ENCODE measurements at places on chromosomes 12 and 14. TPM values are rescaled to one million over a fixed set of nuclear protein-coding genes. Genes with fewer than 3 reads are reported as not detected.
A peak's percentile ranks its signal among the peaks of the same experiment; 100 is the strongest.

Gene PPM1A
- polyA plus RNA-seq: 37.8 TPM

Gene MYH6
- polyA plus RNA-seq: 11,120 TPM

Gene MFAP5
- polyA plus RNA-seq: 49.4 TPM

Gene ACOT6
- polyA plus RNA-seq: not detected

Gene JAG2
- 17.8 TPM for polyA plus RNA-seq

Gene CLEC4D
- not detected for polyA plus RNA-seq

Gene RPL10L
- polyA plus RNA-seq: not detected

Gene CLEC4A
- polyA plus RNA-seq: 0.75 TPM

Gene RAP1B
- 47.6 TPM for polyA plus RNA-seq

Gene NEUROD4
- polyA plus RNA-seq: not detected

Gene STRN3
- 16.8 TPM for polyA plus RNA-seq

Gene INHBE
- not detected for polyA plus RNA-seq

Gene SPTB
- polyA plus RNA-seq: 68.4 TPM

Gene DEPDC4
- 0.50 TPM for polyA plus RNA-seq

Gene PLEKHD1
- polyA plus RNA-seq: 0.07 TPM

Gene EPYC
- polyA plus RNA-seq: 0.09 TPM

Gene UNC119B
- polyA plus RNA-seq: 7.0 TPM

Gene KRT75
- polyA plus RNA-seq: 0.07 TPM

DNA sequence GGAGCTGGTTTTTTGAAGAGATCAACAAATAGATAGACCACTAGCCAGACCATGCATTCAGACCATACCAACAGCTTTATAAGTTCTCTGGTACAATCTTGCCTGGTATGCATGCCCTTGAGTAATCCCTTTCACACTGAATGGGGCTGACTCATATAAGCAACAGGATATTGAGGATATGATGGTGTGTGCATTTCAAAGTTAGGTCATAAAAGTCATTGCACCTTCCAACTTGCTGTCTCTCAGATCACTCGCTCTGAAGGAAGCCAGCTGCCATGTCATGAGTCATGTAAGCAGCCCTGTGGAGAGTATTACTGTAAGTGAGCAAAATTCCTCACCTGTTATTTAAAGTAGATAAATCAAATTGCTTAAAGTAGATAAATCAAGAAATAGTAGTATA is 45.0 kb upstream of the OR6J1 start:
- no peak for DNase-seq

GRCh38 chr12:57162553-57163125 is 15.2 kb upstream of the LRP1-AS start:
- DNase-seq: peak; percentile 69

GRCh38 chr12:67689385-67689784 is 40.8 kb downstream of the DYRK2 start:
- no peak for DNase-seq

DNA sequence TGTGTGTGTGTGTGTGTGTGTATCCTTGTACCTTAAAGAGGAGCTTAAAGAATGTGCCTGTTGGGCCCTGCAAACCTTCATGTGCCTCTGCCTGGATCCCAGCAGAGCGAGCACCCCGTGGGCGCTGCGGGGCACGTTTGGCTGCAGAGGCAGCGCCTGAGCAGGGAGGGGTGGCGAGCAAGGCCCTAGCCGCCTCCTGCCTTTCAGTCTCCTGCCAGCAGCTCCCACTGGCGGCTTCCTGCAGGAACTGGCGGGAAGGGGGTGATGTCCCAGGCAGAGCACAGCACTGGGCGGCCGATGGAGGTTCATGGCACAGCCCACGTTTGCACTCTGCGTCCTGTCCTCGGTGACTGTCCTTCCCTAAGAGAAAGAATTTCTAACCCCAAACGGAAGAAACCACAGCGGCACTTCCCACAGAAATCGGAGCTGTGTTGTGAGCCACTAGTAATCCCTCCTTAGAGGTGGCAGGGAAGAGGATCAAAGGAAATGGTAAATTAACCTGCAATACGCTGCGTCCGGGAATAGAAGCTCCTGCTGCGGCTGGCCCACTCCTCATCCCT is 19.8 kb downstream of the ZBTB42 start:
- DNase-seq: peak; percentile 81

- no peak for DNase-seq
Measured at GRCh38 chr14:51511265-51511664, 140.4 kb upstream of the FRMD6 start.

GRCh38 chr12:50934981-50935807 is 17.1 kb upstream of the HIGD1C start:
- no peak for DNase-seq

- DNase-seq: peak; percentile 72
Measured at GRCh38 chr12:31323391-31324115, 2.4 kb downstream of the SINHCAF start.

- DNase-seq: peak; percentile 93
Measured at GRCh38 chr14:74552623-74553022, 59.1 kb downstream of the ISCA2 start.

GRCh38 chr14:64918216-64918615 is 4.0 kb downstream of the CHURC1 start:
- no peak for DNase-seq

DNA sequence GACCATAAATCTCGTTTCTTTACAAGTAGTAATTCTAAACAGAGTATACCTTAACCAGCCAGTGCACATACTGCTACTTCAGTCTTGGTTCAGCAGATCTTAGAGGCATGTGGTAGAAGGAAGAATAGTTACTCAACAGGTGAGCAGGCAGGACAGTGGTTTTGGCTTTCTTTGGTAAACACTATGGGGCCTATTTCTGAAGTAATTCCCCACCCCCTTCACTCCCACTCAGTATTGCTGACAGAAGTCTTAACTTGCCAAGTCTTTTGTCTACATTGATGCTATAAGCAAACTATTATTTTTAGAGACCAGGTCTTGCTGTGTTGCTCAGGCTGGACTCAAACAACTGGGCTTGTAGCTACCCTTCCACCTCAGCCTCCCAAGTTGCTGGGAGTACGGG is 68.5 kb downstream of the FBXO34 start:
- DNase-seq: no peak

GRCh38 chr14:31877255-31877798 is 199.8 kb upstream of the ARHGAP5 start:
- no peak for DNase-seq

- DNase-seq: no peak
Measured at GRCh38 chr14:55123852-55124639, 5.0 kb upstream of the LGALS3 start.

DNA sequence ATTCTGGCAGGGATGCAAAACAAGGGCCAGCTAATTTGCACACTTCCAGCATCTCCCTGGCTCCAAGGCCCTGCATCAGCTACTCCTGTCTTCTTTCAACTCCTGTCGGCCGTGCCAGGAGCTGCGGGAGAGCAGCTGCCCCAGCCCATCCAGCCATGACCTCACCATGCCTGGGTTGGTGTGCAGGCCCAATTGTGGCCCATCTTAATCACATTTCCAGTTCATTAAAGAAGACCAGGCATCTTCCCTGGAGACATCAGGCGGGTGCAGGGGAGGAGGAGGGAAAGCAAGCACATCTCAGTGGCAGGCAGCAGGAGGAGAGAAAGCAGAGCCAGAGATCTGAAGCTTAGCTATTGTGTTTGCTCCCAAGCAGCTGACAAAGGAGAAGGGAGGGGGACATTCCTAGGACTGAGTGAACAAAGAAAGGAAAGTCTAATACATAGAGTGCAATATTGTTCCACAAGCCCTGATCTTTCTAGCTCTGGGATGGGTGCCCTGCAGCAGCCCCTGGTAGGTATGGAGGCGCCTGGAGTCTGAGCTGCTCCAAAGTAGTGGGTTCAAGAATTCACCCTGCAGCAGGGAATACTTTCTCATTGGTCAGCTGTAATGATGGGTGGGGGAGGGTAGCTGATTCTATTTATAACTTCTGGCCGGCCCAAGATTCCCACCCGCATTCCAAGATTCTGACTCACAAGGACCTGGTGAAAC is 40.1 kb downstream of the VWF start:
- DNase-seq: no peak

DNA sequence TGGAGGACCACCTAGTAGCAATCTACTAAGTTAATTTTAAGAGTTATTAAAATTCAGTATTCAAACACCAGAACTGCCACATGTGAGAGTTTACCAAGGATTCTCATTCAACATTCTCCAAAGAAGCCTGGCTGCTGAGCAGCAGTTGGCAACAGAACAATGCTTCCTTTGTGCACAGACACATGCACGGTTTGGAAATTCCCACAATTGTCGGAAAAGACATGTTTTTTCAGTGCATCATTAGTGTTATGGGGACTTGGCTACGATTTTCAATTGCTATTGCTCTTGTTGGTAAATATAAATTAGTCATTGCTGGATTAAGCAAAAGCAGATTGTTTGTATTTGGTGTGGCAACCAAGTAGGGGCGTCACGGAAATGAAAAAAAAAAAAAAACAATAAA is 22.2 kb downstream of the ST8SIA1 start:
- DNase-seq: peak; percentile 79

GRCh38 chr14:61385002-61385685 is 63.8 kb downstream of the PRKCH start:
- DNase-seq: no peak

DNA sequence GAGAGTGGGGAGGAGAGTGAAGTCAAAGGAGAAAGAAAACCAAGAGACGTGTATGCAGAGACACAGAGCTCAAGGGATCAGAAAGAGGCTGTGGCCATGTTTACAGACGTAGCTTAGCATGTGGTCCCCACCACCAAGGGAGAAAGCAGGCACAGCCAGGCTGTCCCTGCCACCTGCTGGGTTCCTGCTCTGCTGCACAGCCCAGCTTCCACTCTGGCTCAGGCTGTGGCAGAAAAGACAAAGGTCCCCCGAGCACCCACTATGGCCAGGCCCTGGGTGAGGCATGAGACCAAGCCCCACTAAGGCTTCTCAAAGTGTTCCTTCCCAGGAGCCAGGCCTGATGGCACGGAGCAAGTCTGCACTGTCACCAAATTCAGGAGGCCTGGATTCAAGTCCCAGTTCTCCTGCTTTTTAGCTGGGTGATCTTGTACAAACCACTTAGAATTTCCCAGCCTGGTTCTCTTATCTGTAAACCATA is 25.9 kb upstream of the COL2A1 start:
- DNase-seq: no peak

GRCh38 chr12:115794659-115795081 is 482.8 kb downstream of the MED13L start:
- DNase-seq: no peak

- no peak for DNase-seq
Measured at GRCh38 chr14:75132382-75133086, 5.7 kb upstream of the NEK9 start.

DNA sequence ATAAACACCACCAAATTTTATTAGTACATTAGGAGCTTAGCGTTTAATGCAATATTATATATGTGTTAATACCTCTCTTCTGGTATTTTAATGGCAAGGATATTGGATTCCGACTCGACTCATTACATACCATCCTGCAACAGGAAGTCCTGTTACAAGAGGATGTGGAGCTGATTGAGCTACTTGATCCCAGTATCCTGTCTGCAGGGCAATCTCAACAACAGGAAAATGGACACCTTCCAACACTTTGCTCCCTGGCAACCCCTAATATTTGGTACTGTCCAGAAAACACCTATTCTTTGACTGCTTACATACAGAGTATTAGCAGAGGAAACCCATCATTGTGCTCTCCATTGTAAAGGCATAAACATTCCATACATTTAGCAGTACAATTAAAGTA is 45.2 kb downstream of the VEZT start:
- DNase-seq: no peak

DNA sequence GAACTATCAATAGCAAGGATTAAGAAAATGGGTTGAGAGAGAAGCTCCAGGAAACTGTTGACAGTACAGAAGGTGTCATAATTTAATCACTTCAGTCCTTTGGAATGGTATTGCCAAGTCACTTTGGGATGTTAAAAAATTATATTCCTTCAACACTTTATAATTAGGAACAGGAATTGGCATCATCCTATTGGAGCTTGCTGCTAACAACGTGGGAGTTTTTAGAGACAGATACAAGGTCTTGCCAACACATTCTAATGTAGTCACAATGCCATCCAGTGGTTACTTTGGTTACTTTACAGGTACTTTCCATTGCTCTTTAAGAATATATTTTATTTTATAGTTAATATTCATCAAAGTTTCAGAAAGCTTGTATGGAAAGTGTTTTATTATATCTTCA is 310.1 kb downstream of the SYT1 start:
- DNase-seq: no peak

GRCh38 chr12:102528111-102528510 is 47.7 kb upstream of the IGF1 start:
- DNase-seq: no peak

GRCh38 chr12:111597831-111598636 is 1.1 kb downstream of the ATXN2 start:
- DNase-seq: peak; percentile 83

- DNase-seq: no peak
Measured at GRCh38 chr14:50501642-50502041, 30.7 kb downstream of the MAP4K5 start.

DNA sequence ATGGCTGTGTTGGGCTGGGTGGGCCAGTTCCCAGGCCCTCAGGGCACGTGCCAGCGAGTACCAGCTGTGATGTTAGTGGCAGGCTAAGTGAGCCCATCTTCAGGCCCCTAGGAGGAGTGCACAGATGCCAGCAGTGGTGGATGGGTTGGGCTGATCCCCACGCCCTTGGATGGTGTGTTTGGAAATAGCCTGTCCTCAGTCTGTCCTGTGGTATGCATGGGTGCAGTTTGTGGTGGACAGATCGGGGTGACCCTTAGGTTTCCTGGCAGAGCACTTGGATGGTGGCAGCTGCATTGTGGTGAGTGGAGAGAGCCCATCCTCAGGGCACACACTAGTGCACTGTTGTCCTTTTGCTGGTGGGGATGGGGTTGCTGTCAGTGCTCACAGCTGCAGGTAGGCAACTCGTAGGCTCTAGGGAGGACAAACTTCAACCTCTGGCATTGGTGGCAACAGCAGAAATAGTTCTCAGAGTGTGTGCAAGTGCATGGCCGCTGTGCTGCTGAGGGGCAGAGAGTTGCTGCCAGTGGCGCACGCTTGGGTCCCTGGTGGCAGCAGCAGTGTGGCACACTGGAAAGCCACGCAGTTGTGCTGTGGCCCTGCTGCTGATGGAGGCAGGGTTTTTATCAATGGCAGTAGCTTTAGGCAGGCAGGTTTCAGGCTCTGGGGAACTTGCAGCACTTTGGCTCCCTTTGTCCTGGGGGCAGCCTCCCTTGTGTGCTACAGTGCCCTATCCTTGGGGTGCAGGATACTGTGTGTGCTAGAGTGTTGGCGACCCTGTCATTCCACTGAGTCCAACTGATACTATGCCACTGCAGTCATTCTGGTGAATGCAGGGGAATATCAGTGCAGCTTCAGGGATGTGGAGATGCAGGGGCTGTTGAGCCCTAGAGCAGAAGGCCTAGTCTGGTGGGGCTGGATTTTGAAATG is 65.5 kb downstream of the FBXO33 start:
- DNase-seq: no peak

DNA sequence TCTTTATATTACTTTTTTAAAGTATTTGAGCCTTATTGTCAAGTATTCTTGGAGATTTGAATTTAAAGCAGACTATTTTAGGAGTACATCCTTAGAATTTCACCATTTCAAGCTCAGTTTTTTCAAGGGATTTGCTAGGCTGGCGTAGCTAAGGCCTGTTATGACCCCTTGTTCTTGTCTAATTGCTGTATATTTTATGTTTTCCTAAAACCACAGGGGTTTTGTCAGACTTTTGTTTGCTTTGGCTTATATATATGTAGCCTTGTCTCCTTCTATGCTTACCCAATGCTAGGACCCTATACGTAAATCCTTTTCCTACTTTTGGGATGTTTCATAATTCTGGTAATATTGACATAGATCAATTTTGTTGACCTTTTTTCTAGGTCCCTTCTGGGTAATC is 147.0 kb upstream of the SYT10 start:
- DNase-seq: no peak

Data from right cardiac atrium (tissue), 5 donors.